ENCODE measurements at places on chromosomes 16 and 17.

DNA sequence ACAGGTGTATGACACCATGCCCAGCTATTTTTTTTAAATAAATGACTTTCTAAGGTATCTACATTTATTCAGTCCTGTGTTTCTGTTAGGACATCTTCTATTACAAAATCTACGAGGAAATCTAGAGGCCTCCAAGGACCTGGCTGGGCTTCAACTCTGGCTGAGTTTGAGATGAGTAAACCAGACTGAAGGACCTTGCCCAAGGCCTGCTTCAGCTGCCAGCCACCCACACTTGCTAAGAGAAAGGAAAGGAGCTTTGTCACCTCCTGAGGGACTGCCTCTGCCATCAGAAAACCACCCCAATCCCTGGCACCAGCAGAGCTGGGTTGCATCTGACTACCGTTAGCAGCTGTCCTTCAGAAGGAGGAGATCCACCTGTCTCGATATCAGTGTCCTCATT, 1.3 kb upstream of the MYO1D start:
- no peak for DNase-seq

DNA sequence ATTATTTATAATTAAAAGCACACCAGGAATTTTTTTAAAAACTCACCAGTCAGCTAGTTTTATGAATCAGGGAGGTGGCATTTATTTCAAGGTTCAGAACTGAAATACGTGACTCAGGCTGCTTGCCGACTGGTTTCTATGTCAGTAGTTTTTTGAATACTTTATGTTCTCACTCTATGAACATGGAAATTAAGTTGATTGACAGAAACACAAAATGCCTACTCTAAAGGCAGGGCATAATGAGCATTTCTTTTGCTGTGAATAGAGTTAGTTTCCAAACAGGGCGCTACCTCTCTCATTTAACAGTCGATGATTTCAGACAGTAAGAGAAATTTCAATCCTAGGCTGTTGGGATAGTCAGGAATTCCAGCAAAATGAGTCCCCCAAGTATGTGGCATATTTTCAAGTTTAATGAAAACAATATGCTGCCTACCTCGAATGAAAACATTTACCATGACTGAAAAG, 6.7 kb downstream of the HS3ST3B1 start:
- no peak for DNase-seq

GRCh38 chr17:76296186-76296585, 11.9 kb downstream of the QRICH2 start:
- no peak for DNase-seq

GRCh38 chr16:68227850-68228553, 7.9 kb downstream of the ESRP2 start:
- DNase-seq = peak; percentile 52

DNA sequence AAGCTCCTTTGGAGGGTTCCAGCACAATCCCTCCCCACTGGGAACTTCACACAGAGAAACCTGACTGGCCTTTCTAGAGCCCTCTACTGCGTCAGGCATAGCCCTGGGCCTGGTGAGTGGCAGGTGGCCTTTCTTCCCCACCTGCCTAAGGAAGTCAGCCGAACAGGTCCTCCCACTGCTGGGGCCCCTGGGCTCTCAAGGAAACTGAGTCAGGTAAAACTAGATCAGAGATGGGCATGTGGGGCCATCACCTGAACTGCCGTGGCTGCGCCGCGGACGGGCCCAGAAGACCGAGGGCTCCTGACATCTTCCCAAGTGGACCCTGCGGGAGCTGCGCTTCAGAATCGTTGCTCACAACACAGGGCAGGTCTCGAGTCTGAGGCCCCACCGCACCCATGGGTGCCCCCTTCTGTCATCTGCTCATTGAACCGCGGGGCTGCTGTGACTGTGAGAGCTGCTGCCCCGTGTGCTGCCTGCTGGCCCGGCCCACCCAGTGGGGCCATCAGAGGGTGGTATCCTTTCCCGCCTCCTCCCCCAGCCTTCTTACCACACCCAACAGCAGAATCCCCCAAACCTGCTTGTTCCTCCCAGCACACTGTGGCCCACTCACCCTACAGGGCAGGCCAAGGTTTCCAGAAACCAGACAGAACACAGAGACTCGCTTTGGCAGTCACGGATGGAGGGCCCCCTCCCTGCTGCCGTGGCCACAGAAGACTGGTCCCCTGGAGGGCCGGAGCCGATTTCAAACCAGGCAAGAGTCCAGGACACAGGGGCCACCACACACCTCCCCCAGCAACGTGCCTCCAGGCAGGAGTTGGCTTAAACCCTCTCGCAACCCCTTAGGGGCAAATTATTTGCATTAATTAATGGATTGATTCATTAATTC, 81.1 kb downstream of the TBC1D16 start:
- DNase-seq = no peak

- DNase-seq = no peak
Observed at GRCh38 chr17:74592087-74592990, at the start of gene CD300LD. TSS of gene CD300LD (minus strand) at chr17:74592283. CDS start at chr17:74592202, 81 bp downstream.

GRCh38 chr16:55468352-55468990, 10.5 kb upstream of the MMP2 start:
- DNase-seq = no peak

- peak; percentile 80 for DNase-seq
Observed at GRCh38 chr16:27235055-27235937, 32.0 kb downstream of the KDM8 start.

GRCh38 chr16:886084-886543, 84.7 kb downstream of the LMF1 start:
- no peak for DNase-seq

DNA sequence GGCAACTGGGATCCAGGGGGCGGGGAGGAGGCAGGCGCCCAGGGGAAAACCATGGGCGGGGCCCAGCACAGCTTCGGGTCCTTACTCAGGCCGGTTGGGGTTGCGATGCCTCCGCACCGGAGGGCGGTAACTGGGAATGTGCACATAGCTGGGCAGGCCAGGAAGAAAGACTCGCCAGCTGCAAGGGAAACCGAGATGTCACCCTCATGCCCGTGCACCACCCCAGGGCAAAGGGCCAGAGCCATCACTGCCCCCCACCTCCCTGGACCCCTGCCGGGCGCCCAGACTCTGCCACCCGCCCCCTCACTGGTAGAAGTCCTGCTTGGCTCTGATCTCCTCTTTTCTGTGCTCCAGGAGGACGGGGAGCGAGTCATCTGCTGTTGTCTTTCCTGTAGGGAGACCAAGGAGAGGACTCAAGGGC, 6.7 kb downstream of the ALOX12B start:
- peak; percentile 34 for DNase-seq

- DNase-seq = peak; percentile 88
Observed at GRCh38 chr16:50265260-50265659, 1.1 kb upstream of the ADCY7 start.

GRCh38 chr16:53893731-53894435, 189.9 kb downstream of the FTO start:
- DNase-seq = no peak

GRCh38 chr17:44287651-44288050, 19.7 kb upstream of the SLC4A1 start:
- DNase-seq = no peak

DNA sequence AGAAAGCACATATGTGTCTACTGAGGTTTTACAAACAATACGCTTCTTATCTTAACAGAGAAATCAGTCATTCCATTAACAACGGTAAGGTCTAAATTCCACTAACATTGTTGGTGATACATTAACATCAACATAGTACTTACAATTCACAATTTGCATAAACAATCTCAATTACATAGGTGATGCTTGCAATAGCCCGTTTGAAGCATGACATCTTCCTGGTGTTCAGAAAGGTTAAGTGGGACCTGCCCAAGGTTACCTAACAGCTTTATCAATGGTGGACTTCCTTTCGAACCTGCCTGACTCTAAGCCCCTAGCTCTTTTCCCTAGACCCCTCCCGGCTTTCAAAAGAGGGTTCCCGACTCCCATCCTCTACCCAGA, 699 bp downstream of the FAM222B start:
- DNase-seq = peak; percentile 51

DNA sequence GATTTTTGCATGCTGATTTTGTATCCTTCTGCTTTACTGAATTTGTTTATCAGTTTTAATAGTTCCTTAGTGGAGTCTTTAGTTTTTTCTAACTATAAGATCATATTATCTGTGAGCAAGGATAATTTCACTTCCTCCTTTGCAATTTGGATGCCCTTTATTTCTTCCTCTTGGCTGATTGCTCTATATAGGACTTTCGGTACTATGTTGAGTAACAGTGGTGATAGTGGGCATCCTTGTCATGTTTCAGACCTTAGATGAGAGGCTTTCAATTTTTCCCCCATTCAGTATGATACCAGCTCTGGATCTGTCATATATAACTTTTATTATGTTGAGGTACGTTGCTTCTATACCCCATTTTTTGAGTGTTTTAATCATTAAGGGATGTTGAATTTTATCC, 224.5 kb upstream of the CNTNAP4 start:
- DNase-seq = no peak

- DNase-seq = no peak
Observed at GRCh38 chr16:30110661-30111060, 2.7 kb downstream of the GDPD3 start.

DNA sequence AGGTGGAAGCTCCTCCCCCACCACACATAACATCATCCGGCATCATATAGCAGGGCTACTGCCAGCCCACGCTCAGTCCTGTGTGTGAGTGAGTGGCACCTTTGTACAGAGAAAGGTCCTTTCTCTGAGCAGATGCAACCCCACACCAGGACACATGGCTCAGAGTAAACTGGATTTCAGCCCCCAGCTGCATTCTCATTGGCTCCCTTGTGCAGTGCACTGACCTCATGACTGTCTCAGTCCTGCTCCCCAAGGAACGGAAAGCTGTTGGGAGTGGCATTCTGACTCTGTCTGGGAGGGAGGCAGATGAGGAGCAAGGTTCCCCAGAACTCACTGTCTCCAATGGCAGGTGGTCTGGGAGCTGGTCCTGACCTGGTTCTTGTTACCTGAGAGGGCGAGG, 244.1 kb downstream of the PHKB start:
- no peak for DNase-seq

GRCh38 chr17:148757-149156, 11.4 kb downstream of the SCGB1C2 start:
- no peak for DNase-seq

GRCh38 chr17:29140051-29140621, 40.1 kb downstream of the MYO18A start:
- DNase-seq = no peak

GRCh38 chr17:71699907-71700306, 420.9 kb upstream of the SOX9 start:
- no peak for DNase-seq

DNA sequence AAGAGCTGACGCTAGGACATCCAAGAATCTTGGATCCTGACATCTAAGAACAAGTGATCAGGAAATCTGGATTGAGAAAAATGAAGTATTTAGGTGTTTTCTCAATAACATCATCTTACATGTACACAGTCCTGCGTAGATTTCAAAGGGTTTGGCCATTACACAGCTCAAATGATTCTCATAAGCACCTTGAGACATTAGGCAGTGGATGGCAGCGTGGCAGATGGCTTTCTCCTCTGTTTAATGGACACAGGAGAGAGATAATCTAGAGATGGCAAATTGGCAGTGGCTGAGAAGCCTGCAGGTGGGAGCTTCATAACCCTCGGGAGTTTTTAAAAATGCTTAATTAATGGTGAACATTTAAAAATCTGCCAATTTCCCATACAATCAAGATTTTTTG, 137.5 kb downstream of the ZFHX3 start:
- DNase-seq = no peak

GRCh38 chr17:8121681-8122421, 2.1 kb downstream of the HES7 start:
- peak; percentile 94 for DNase-seq

- DNase-seq = no peak
Observed at GRCh38 chr16:56121156-56121500, 70.2 kb upstream of the GNAO1 start.

DNA sequence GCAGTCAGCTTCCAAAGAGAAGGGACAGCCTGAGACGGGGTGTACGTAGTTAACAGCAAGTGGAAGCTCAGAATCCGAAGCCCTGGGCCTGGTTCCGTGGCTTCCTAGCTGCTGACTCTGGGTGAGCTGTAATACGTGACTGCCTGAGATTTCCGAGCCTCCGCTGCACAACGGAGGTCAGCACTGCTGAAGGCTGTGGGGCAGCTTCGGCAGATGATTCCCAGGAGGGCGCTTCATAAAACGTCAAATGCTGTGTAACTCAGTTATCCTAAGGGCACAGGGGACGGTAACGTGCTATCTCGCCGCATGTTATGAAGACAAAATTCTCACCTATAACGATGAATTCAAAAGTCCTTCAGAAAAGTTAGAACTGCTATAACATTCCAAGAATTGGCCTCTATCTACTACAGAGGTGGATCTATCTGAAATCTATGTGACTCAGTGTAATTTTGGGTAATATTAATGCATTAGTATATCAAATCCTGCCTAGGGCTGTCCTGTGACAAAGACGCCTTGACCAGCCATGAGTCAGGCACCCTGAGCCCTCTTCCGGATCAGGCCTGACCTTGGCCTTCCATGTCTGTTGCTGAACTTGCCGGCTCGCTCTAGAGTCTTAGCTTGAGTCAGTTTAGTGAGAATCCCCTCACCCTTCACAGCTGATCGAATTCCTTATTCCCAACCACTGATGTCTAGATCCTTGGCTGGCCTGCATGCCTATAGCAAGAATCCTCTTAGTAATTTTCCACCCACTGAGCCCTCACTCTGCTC, 43.5 kb downstream of the MARF1 start:
- DNase-seq = no peak

DNA sequence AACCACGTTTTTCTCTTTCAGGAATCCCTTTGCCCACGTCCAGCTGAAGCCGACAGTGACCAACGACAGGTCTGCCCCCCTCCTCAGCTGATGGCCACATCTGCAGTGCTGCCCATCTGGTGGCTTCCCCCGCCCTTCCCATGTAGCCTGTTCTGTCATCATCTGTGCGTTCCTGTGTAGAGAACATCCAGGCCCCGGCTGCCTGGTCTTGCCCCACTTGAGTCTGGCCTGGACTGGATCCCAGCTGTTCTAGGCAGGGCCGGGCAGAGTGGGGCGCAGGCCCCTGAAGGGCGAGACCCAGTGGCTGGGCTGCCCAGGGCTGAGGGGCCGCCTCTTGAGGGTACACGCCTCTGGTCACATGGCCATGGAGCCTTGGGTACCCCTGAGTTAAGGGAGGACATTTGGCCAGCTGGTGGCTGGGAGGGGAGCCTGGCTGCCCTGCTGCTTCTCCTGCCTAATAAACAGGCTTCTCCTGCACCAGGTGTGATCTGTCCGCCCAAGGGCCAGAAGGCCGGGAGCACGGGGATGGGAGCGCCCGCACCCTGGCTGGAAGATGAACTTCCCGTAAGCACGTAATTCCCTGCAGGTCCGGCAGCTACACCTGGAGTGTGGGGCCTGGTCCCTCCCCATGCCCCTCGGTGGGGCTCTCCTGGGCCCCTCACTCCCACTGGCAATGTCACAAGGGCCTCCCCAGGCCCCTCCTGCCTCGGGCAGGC, 49.4 kb upstream of the PVALEF start:
- DNase-seq = no peak

Data from DMS53 (cell line).